ENCODE measurements at places on chromosomes 16 and 17.

GRCh38 chr17:16129441-16130205, 85.7 kb downstream of the NCOR1 start:
- no peak for DNase-seq

DNA sequence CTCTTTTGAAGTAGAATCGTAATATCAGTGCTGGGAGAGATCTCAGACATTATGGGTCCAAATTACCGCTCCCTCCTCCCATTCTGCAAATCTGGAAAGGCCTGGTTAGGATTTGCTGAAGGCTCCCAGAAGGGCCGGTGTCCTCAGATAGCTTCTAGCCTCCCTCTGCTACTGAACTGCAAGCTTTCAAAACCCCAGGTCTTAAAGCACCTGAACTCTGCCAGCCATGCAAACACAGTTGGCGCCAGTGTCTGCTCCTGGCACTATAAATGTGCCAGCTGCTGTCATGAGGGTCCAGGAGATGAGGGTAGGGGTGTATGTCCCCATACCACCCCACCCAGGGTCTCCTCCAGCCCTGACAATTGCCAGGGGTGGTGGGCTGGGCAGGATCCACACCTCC, 24.2 kb downstream of the SLC5A10 start:
- DNase-seq, result no peak

DNA sequence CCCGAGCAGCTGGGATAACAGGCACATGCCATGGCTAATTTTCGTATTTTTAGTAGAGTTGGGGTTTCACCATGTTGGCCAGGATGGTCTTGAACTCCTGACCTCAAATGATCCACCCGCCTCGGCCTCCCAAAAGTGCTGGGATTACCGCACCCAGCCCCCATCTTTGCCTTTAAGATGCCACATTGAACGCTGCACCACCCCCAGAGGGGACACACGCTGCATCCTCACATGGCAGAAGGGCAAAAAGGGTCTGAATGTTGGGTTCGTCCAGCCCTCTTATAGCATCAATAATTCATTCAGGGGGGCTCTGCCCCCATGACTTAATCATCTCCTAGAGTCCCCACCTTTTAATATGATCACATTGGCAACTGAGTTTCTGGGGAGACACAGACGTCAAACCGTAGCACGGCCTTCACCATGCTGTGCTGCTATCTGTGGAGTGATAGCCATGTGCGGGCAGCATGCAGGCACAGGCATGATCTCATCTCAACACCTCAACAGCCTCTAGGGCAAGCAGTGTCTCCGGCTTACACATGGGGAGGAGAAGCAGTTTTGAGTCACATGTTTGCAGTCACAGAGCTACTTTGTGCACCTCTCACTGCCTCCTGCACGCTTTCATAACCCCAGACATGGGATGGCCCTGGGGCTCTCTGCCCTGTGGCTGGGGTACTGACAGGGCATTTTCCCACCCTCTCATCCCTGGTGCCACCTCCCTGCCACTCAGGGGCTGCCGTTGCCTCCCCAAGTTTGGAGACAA, 30.0 kb downstream of the IL21R start:
- DNase-seq, result no peak

DNA sequence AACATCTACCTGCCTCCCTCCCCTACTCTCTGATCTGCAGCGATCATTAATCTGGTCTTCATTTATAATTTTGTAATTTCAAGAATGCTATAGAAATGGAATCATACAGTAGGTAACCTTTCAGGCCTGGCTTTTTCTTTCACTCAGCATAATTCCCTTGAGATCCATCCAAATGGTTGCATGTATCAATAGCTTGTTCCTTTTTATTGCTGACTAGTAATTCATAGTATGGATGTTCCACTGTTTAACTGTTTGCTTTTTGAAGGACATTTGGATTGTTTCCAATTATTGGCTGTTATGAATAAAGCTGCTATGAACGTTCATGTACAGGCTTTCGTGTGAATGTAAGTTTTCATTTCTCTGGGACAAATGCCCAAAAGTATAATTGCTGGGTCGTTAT, 125.2 kb downstream of the USP31 start:
- DNase-seq, result no peak

GRCh38 chr17:64066716-64067115, 46.3 kb upstream of the ICAM2 start:
- no peak for DNase-seq

- DNase-seq, result no peak
Measured at GRCh38 chr16:546909-547770, 13.1 kb upstream of the PRR35 start.

- no peak for DNase-seq
Measured at GRCh38 chr16:76614269-76614668, 337.1 kb downstream of the CNTNAP4 start.

DNA sequence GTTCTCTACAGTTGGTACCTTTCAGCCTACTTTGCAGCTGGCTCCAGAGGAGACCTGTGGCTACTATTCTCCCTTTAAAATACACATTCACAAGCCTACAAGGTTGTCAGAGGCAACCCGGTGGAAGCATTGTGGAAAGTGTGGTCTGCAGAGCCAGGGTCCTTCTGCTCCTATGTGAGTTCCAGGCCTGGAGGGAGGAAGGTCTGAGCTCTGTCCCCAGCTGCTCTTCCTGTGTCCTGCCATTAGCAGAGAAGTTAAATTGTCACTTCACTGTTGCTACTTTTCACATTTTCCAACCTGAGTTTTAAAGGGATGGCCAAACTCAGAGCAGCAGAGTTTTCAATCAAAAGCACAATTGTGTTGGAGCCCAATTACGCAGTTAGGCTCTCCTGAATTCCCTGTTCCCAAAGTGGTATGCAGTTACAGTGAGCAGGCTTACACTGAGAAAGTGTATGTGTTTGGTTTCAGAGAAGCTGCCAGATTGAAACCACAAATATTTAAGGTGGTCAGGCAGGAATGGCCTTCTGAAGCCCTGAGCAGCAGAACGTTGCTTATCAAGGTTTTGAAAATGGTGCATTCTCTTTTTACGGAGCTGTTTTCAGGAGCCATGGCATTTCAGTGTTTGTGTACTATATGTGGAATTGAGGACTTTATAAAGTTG, 25.0 kb downstream of the MAP3K3 start:
- DNase-seq, result no peak

DNA sequence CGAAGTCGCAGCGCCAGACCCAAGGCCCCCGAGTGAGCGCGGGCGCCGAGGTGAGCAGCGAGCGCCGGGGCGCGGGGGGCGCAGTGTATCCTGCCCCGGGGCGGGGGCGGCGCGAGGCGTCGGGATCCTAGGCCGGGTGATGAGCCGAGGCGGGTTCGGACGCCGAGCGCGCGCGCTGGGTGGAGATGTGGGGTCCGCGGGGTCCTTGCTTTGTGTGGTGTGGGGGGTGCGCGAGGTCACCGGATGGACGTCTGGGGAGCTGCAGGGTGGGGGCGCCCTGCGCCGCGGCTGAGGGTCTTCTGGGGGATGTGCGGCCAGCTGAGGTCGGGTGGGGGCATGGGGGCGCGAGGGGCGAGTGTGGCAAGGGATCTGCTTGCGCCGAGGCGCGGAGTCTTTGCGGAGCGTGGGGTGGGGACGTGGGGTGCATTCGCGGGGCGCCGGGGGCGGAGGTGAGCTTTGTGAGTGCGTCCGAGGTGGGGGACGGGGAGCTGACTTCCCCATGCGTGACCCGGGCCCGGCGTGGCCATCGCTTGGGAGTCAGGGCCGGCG, 560 bp downstream of the RAI1 start:
- DNase-seq, result no peak

- DNase-seq, result no peak
Measured at GRCh38 chr17:40727447-40728231, 24.1 kb upstream of the KRT24 start.

DNA sequence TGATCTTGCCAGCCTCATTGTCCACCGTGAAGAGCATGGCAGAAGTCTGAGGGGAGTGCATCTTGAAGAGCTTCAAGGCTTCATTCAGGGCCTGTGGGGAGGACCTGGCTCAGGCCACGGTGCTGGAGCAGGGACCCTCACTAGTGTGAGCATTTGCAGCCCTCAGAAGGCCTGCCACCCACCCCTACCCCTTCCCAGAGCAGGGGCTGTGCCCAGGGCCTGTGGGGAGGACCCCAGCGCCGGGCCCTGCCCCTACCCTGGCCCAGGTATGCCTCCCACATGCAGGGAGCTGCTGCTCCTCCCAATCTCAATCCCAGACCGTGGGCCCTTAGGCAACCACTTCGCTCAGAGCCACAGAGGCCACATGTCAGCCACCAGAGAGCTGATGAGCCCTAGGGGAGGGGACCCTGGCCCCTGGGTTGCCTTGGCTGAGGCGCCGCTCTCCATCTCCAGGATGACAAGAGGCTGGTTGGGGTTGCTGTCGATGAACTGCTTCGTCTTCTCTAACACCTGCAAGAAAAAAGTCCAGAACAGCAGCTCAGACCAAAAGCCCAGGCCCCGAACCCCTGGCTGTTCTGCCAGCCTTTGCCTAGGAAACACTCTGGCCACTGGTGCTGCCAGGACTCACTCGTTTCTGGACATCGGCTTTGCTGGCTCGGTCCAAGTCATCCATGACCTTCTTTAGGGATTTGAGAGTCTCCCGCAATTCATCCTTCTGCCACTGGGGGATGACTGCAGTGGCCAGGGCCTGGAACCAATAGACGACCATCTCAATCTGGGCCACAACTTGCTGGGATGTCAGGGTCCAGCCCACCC, 1.8 kb upstream of the EXOSC6 start:
- no peak for DNase-seq

GRCh38 chr16:65937455-65937854, 429.0 kb upstream of the CDH5 start:
- no peak for DNase-seq

DNA sequence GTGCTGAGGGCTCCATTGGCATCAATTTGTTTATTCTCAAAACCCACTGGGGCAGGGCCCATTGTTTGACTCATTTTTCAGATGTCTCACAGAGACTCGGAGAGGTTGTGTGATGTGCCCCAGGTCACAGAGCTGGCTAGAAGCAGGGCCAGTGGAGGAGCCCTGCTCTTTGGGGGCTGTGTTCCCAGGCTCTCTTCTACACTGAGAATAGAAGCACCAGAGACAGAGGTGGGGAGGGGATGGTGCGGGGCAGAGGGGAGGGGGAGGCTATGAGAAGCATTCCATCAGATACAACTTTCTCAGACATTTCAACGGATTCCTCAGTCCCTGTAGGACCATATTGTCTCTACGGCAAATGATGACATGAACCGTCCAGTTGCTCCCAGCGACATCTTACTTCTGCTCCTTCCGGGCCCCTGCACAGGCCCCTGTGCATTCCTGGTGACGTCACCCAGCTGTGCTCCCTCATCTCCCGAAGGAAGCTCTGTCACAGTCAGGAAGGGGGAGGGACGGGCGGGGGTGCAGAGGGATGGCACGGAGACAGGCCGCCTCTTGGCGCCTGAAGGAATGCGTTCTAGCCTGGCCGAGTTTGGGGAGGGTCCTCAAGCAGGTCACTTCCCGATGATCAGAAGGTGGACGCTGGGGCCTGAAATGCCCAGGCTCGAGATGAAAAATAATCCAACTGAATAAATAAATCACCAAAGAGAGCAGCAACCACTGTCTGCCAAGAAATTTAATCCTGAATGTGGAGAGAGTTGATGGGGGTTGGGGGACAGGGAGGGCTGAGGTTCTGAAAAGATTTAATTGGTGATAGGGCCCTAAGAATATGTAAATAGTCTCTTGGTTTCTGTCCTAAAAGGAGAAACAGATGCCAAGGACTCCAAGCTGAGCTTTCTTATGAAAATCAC, 114.1 kb downstream of the NOG start:
- DNase-seq, result no peak

GRCh38 chr17:19398301-19399181, 11.6 kb upstream of the MFAP4 start:
- DNase-seq, result no peak

GRCh38 chr17:28201315-28201714, 117.7 kb upstream of the TMEM97 start:
- no peak for DNase-seq

DNA sequence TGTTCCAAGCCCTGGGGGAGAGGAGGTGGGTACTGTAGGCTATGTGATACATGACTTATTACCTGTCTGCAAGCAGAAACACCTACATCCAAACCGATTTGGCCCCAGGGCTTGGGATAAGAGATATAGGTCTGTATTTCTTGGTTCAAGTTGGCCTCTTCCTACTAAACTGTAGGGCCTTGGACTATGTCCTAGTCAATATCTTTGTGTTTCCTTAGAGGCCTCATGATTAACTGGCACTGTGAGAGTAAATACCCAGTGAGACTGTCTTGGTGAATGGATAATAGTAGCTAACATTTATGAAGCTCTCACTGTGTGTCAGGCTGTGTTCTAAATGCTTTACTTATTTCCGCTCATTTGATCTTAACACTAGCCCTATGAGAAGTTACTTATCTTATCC, 70.0 kb downstream of the MSI2 start:
- no peak for DNase-seq

- no peak for DNase-seq
Measured at GRCh38 chr17:80964544-80964856, 27.1 kb upstream of the CHMP6 start.

DNA sequence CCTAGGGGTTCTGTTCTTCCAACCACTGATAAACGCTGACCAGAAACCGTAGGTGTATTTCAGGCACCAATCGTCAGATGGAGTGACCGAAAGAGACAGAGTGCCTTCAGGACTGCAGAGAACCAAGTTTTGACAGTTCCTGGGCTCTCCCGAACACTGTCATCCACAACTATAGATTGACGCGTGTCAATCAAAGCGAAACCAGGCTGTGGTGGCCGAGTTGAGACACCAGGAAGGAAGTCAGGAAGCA, 11.9 kb upstream of the AURKB start:
- no peak for DNase-seq

DNA sequence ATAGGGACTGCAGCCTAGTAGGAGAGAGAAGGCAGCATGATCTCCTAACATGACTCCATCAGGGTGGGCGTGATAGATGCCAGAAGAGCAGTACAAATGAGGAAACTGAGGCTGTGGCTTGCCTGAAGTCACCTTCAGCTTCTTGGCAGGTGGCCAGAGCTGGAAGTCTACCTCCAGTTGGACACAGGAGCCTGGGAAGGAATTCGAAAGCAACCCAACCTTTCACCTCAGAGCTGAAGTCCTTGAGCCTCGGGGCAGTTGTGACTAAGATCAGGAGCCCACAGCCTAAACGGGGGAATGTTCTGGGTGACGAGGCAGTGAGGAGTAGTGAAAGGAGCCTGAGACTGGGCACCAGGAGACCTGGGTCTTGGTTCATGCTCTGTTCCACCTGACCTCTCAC, 9.4 kb upstream of the SLC52A1 start:
- no peak for DNase-seq

Measured in NCI-H1417 treated with DMSO at 0.1 percent for 48 hours (cell line).